Activated CD4-positive, alpha-beta memory T cell treated with anti-CD3 and anti-CD28 coated beads for 36 hours (primary cell): ENCODE measurements at places on chromosomes 12 and 14.

GRCh38 chr14:87387806-87388205, 605.2 kb downstream of the GALC start:
- no peak for DNase-seq

- peak; percentile 30 for DNase-seq
These were observed 163.6 kb upstream of the DYRK2 start for GRCh38 chr12:67484791-67485480.

DNA sequence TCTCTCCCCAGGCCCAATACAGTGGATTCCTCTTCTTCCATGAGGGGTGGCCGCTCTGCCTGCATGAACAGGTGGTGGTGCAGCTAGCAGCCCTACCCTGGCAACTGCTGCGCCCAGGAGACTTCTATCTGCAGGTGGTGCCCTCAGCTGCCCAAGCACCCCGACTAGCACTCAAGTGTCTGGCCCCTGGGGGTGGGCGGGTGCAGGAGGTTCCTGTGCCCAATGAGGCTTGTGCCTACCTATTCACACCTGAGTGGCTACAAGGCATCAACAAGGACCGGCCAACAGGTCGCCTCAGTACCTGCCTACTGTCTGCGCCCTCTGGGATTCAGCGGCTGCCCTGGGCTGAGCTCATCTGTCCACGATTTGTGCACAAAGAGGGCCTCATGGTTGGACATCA, 3.8 kb downstream of the ARHGEF40 start:
- no peak for DNase-seq

DNA sequence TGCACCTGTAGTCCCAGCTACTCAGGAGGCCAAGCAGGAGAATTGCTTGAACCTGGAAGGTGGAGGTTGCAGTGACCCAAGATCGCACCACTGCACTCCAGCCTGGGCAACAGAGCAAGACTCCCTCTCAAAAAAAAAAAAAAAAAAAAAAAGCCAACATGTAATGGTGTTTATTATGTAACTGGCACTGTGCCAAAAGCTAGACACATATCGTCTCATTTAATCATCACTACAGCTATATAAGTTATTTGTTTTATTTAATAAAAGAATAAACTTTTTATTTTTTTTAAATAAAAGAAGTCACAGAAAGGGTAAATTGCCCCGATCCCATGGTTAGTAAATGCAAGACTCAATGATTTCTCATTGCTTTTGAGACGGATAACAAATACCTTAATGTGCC, 76.9 kb downstream of the PTCSC3 start:
- no peak for DNase-seq

GRCh38 chr14:91830777-91831176, 36.6 kb downstream of the TC2N start:
- DNase-seq, result peak; percentile 46

DNA sequence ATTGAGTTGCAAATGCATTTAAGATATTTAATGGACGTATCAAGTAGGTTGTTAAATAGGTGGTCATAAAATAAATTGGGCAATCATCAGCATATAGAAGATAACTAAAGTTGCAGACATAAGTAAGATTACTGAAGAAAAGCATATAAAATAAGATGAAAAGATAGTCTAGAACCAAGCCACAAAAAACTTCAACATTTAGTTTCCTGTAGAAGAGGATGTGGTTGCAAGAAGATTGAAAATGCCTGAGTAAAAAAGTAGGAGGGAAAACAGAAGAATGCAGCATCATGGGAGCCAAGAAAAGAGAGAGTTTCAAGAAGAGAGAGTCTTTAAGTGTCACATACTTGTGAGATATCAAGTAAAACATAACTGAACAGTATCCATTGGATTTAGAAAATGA, 17.6 kb upstream of the SLC16A7 start:
- DNase-seq, result no peak

DNA sequence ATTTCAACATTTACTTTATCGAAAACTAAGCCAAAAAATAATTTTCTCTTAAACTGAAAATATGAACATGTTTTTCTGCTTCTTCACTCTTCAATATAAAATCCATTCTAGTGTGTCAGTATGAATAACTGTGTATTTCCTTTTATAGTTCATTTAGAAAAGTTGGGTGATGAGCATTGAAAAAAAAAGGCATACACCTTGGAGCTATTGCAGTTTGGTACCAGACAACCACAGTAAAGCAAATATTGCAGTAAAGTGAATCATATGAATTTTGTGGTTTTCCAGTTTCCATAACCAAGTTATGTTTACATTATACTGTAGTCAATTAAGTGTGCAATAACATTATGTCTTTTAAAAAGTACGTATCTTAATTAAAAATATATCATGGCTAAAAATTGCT, 195.0 kb upstream of the FOXG1 start:
- no peak for DNase-seq

DNA sequence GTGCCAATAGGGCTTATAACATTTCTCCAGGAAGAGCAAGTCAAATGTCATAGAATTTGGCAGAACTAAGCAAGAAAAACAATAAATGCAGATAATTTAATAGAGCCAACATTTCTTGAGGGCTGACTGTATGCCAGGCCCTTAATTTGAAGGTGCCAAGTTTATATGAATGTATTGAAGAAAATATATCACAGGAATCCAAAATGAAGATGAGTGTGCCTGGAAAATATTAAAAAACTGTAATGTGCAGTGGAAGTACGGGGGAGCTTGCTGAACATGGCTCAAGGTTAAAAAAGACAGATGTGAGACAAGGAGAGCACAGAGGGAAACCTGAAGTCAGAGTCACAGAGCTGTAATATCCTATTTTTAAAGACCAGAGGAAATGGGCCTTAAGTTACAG, 16.4 kb downstream of the NR1H4 start:
- no peak for DNase-seq

DNA sequence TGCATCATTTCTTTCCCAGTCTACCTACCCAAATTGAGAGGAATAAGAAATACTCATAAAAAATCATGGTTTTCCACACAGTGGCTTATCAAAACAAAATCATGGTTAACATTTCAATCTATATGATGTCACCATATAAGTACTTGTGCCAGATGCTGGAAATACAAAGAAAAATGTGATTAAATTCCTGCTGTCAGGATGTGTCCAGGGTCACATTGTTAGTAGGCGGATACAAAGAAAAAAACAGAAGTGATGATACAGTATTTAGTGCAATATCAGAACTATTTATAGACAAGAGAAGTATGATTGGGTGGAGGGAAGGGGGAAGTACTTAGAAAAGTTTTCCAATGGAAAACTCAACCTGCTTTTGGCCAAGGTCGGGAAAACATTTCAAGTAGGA, 47.0 kb upstream of the OR6J1 start:
- no peak for DNase-seq

- DNase-seq, result peak; percentile 57
These were observed 34.9 kb upstream of the EML1 start for GRCh38 chr14:99758121-99758821.

DNA sequence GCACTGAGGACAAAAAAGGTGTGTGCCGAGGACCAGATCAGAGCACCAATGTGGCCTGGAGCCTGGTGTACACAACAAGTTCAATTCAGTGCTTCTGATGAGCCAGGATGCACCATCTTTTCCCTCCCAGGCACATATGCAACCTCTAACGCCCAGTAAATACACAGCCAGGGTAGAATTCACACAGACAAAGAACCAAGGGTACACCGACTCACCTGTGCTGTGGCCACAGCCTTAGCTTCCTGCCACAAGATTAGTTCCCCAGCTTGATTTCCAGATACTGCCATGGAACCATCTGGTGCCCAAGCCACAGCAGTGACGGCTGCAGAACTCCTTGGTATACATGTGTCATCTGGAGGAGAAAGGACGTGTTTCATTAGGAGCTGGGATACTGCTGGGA, 29.4 kb downstream of the PARP2 start:
- DNase-seq, result peak; percentile 16

DNA sequence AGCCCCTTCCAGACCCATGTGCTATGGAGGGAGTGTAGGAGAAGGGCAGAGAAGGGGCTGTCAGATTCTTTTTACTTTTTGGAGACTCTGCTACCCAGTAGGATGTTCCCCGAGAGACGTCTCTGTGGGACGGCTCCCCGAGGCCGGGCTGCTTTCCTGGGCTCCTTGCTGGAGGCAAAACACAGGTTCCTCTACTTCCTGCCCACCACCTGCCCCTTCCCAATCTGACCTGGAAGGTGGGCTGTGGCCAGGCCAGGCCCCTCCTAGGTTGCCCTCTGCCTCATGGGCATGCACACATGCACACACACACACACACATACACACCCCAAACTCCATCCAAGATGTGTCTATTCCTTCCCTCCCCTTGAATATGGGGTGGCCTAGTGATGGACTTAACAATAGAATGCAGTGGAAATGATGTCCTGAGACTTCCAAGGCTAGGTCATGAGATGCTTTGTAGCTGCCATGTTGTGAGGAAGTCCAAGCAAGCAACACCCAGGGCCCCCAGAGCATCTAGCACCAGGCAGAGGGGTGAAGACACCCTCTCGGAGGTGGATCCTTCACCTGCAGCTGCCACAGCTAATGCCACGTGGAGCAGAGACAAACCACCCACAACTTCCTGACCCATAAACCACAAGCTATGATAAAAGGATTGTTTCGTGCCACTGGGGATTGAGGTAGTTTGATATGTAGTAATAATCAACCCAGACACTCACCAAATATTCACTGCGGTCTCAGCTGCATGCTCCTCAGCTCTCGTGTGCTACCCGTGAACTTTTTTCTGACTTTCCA, 1.6 kb upstream of the ASB2 start:
- DNase-seq, result peak; percentile 85

GRCh38 chr12:31887109-31887811, 72.0 kb upstream of the RESF1 start:
- no peak for DNase-seq

DNA sequence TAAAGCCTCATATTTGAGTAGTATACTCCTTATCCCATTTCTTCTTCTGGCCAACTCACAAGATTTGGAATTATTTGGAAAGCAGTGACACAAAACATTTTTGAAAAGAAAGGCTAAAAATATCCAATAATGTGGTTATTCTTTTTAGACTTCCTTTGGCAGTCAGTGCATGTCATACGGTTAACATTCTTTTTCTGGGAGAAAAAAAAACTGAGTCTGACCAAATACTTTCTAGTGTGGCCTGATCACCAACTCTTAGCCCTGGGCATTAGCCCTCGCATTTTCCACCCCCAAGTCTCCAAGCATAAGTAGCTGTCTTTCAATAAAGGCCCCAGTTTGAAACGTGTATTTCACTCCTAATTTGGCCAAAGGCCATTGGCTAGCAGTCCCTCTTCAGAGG, 5.9 kb downstream of the RASSF3 start:
- DNase-seq, result no peak

DNA sequence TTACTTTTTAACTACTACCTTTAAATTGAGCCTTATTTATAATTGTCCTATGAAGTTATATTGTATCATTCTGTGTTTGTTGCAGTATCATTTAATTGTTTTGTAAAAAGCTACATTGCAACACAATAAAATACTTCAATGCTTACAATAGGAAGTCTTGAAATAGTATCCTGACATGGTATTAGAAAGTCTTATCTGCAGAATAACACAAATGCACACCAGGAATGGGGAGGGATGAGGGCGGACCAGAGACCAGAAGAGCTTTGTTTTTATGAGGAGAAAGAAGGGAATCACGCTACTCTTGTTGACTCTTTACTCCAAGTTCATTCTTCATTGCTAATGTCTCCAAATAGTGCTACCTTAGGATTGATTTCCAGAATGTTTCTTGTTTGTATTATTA, 120.2 kb downstream of the MON2 start:
- DNase-seq, result no peak

DNA sequence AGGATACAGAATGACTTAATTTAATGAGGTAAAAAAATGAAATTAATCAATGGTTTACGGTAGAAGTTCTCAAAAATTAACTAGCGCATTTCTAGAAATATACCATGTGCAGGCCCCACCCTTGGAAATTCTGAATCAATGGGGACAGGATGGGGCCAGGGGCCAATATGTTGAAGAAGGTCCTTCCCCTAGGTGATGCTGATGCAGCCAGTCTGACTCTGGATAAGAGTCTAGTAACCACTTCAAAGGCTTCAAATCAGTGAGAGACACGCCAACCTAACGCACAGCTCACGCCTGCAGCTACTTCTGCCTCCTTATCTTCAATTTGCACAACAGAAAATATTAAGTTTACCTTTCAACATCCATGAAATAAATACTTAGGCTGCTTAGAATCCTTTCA, 14.9 kb downstream of the GIT2 start:
- DNase-seq, result peak; percentile 85

DNA sequence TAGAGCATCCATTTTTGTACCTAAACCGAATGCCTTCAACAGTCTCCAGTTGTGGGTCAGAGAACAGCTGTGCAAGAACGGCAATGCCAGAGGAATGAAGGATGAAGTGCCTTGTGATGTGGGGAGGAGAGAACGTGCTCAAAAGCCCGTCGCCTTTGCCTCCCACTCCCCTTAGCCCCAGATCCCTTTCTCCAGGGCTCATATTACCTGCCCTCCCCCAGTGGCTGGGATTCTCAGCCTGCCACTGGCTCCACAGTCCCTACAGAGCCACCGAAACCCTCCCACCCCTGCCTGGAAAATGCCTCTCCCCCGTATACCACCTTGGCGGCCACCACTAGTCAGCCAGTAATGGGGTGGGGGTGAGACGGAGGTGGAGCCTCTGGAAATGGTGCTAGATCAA, 158.5 kb downstream of the ZFP36L1 start:
- no peak for DNase-seq

GRCh38 chr12:64256166-64256800, 34.2 kb upstream of the KICS2 start:
- DNase-seq, result no peak

GRCh38 chr14:88104710-88105109, 99.8 kb downstream of the GPR65 start:
- no peak for DNase-seq

GRCh38 chr12:40197590-40197989, 27.2 kb upstream of the LRRK2 start:
- no peak for DNase-seq

GRCh38 chr12:65594409-65594808, 229.9 kb upstream of the HMGA2 start:
- DNase-seq, result no peak

- no peak for DNase-seq
These were observed 532.2 kb upstream of the MIS18BP1 start for GRCh38 chr14:45785240-45785639.

GRCh38 chr12:13004361-13004760, 4.3 kb upstream of the HEBP1 start:
- no peak for DNase-seq

- DNase-seq, result peak; percentile 79
These were observed 6.7 kb upstream of the TESC start for GRCh38 chr12:117105902-117106301.

DNA sequence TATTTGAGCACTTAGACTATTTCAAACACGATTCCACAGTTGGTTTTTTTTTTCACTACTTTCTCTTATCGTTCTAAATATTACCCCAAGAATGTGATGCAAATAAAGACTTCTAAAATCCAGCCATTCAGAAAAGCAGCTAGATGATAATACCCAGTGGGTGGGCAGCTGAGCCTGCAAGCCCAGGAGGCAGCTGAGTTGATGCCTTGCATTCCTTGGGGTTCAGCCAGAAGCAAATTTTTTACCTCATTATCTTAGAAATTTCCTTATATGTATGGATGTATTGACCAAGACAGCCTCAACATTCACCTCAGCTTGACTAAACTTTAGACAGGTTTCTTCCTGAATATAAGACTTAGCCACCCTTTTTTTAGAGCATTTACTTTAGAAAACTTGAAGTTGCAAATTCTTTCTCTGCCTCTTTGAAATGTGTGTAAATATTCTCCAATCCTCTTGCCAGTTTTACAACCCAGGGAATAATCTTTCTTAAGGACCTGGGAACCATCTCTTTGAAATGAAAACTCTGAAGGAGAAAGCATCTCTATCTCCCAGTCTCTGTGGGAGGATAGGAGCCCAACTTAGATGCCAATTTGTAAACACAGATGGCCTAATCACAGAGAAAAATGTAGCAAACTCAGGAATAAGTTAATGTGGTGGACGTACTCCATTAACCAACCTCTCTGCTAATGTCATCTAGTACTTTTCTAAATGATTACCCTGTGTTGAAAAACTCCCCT, 52.2 kb upstream of the ANP32D start:
- DNase-seq, result no peak
